Bone marrow (tissue), 2 donors: ENCODE measurements at places on chromosomes 3 and 15.

GRCh38 chr15:67079361-67079760 is 14.0 kb downstream of the SMAD3 start:
- DNase-seq: no peak

DNA sequence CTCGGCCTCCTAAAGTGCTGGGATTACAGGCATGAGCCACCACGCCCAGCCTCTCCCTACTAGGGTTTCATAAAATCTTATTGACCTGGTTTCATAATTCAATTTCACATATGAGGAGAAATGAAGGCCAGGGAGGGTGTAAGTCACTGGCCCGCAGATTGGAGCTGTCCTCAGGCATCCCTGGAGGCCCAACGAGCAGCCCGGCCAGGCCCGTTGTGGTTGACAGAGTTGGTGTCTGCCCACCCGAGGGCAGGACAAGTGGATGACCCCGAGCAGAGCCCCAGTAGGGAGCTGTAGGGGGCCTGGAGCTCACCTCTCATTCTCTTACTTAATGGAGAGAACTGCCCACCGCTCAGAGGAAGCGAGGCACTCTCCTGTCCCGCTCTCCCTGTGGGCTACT is 78.9 kb downstream of the CPN2 start:
- no peak for DNase-seq

GRCh38 chr3:50623840-50624474 is 7.0 kb downstream of the MAPKAPK3 start:
- DNase-seq: no peak

DNA sequence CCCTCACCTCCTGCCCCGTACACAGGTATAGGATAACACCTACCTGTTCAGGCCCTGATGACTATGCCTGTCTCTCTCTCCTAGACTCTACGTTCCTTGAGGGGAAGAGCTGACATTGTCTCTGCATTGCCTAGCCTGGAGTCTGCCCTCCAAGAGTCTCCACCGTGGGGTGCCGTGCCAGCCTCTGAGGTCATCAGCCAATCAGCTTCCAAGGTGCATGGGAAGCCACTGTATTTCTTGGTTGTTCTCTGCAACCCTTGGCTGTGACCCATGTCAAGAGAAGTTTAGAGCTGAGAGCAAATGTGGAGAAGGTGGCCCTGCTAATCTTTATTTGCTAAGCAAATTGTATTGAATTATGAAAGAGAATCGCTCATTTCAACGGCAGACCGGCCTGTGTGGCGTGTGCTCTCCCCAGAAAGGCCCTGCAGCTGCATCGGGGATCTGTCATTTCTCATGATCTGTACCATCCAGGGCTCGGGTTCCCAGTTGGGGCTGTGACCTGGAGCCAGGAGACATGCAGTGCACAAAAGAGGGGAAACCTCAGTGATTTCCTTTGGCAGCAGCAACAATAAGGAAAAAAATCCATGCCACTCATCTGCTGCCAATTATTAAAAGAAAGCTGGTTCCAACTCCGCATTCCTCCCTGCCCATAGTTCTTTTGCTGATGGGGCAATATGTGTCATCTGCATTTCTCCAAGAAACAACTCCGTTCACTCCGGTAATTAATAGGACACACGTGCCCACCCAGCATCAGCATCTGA is 182.2 kb downstream of the MEGF11 start:
- no peak for DNase-seq

- no peak for DNase-seq
Measured at GRCh38 chr3:133295199-133295901, 104.5 kb upstream of the BFSP2 start.

DNA sequence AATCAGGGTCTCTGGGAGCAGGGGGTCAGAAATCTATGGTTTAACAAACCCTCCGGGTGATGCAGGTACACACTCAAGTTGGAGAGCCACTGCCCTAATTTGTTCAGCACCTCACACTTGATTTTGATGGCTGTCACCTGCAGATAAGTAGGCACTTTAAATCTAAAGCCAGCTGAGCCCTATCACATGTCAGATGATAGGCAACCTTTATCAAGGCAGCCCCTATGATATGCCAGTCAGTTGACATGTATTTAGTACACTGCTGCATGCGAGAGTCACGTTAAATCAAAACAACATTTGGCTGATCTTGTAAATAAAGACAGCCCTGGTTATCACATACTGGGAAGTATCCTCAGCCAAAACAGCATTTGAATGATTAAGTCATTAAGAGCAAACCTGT is 104.4 kb upstream of the MCTP2 start:
- DNase-seq: no peak

DNA sequence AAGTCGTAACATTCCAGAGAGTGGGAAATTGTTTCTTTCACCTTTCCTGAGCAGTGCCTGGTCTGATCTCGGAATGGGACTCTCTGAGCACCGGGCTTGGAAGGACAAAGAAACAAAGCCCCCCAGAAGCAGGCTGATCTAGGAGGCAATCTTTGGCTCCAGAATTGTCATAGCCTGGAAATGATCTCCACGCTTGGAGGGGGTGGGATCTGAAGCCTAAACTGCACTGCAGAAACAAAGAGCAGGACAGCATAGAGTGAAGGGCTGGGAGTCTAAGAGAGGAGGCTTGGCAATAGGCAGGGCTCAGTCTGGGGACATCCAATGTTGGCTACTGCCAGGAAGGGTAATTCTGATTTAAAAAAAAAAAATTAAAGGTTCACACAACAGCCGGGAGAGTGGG is 1.9 kb downstream of the CRABP1 start:
- DNase-seq: no peak

- no peak for DNase-seq
Measured at GRCh38 chr3:182735672-182736071, 57.6 kb upstream of the ATP11B start.

GRCh38 chr3:128804811-128805155 is 74.6 kb upstream of the ACAD9 start:
- DNase-seq: no peak

DNA sequence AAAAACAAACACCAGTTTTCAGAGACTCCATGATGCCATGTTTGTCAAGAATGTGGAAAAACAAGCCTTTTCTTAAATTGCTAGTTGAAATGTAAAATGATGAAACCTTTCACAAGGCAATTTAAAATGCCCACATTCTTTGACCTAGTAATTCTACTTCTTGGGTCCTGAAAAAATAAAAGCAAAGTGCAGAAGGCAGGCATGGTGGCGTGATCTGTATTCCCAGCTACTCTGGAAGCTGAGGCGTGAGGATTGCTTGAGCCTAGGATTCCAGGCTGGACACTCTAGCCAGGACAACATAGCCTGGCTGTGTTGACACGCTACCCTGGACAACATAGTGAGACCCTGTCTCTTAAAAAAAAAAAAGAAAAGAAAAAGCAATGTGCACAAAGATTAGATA is 4.3 kb upstream of the MORF4L1 start:
- no peak for DNase-seq

GRCh38 chr15:49675041-49675440 is 54.2 kb downstream of the DTWD1 start:
- DNase-seq: no peak

DNA sequence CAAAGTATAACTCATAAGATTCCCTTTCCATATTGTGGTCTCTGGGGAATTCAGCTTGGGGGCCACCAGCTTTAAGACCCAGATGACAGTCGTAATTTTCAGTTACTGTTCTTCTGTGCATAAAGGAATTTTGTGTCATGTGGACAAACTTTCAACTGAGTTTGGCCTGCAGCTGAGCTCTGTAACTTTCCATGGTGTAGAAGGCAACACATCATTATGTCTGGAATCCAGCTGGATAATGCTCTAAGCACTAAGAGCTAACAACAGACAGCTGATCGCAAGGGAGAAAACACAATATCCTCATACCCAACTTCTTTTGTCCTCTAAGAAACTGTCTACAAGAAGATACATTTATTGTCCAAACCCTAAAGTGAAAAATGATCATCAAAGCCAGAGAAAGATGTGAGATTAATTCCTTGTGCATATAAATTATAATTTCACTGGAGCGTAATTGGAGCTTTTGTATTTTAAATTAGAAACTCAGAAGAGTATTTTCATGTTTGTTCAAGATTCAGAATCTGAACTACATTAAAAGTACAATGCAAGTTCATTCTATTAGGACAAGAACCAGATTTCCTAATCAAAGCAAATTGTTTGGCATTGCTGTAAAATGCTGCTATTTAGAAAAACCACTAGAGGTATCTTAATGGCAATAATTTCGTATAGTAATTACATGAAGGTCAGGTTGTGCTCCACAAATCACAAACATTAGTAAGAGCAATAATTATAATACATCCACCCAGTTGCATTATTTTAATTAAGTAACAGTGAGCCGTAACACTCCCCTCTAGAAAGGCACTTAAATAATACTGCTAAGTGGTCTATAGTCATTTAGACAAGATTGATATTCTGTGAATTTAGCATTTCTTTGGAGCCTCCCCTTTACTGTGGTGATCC is 218.8 kb downstream of the ATP8B4 start:
- no peak for DNase-seq

GRCh38 chr15:52005748-52006701 is 13.0 kb upstream of the MAPK6 start:
- DNase-seq: no peak

DNA sequence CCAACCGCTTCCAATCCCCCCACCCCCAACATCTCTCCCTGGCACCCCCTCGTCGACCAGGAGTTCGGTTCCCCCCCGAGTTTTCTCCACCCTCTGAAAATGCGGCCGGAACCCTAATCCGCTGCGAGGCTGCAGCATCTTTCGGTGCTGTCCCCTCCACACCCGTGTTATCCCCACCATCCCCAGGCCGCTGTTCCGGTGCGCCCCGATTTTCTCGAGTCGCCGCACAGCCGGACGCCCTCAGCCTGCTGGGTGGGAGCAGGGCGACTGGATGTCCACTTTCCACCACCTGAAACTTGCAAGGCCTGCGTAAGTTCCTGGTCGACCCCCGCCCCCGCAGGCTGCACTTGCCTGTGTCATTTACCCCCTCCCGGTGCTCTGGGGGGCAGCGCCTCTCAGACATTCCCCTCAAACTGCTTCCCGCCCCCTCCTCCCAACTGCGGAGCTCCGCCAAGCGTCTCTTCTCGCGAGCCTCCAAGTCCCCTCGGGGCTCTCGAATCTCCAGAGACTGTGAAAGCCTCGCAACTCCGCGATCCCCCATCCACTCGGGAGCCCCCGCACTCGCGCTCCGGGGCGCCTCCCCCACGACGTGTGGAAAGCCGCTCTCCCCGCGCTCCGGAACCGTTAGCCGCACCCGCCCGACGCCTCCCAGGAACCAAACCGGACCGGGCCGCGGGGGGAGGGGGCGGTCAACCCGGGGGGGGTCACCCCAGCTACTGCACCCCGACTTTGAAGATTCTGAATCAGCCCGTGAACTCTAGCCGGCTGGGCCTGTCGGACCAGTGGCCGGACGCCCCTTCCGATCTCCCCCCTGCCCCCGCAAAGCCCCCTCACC is 566 bp downstream of the ETV5 start:
- DNase-seq: no peak

- DNase-seq: no peak
Measured at GRCh38 chr3:158568784-158569183, 2.2 kb upstream of the MLF1 start.

GRCh38 chr3:183438735-183439134 is 10.3 kb upstream of the MCF2L2 start:
- DNase-seq: no peak

- DNase-seq: no peak
Measured at GRCh38 chr3:192917404-192918274, at the start of gene MB21D2. TSS of gene MB21D2 (minus strand) at chr3:192917856. CDS start at chr3:192917840, 16 bp downstream.

DNA sequence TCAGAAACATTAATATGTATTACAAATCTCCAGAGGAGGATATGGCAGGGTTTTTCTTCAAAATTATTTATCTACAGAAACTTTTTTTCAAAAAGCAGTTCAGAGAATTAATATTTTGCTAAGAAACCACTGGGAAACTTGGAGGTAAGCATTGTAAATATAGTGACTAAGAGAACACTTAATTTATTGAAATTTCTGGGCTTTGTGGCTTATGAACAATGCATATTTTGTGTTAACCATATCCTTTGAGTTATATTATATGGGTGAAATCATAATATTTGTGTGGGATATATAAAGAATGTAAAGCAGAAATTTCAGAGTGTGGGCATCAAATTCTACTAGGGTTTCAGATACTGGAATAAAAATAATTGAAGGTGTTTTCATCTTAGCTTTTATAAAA is 1059.2 kb downstream of the ZPLD1 start:
- DNase-seq: no peak

DNA sequence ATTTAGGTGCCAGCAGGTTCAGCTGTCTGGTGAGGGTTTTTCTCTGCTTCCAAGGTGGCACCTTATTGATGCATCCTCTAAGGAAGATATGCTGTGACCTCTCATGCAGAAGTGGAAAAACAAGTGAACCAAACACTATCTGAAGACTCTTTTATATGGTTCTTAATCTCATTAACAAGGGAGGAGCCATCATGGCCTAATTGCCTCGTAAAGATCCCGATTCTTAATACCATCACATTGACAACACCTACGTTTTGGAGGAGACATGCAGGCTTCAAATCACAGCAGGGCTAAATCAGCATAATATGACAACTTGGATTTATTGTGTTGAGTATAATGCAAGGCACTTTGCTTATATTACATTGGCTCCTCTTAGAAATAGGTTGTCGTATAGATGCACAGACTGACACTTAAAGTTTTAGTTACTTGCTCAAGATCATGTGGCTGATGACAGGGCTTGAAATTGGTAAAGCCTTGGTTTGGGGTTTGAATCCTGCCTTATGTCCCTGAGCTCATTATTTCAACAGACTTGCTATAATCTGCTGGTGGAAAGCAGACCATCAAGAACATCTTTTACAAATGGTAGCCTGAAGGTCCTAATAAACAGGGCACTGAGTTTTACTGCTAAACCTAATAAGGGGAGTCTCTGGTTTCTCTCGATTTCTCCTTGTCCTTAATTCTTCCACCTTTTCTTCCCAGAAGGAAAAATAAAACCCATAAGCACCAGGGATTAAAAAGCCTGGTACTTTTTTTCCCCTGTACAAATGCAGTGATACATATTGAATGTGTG is 88.2 kb downstream of the PTPRG start:
- DNase-seq: no peak

GRCh38 chr3:113533534-113533892 is 1.2 kb downstream of the SIDT1 start:
- peak; percentile 3 for DNase-seq

GRCh38 chr15:28876131-28876844 is 9.5 kb upstream of the APBA2 start:
- no peak for DNase-seq

GRCh38 chr3:151394611-151395010 is 10.1 kb upstream of the P2RY12 start:
- no peak for DNase-seq

DNA sequence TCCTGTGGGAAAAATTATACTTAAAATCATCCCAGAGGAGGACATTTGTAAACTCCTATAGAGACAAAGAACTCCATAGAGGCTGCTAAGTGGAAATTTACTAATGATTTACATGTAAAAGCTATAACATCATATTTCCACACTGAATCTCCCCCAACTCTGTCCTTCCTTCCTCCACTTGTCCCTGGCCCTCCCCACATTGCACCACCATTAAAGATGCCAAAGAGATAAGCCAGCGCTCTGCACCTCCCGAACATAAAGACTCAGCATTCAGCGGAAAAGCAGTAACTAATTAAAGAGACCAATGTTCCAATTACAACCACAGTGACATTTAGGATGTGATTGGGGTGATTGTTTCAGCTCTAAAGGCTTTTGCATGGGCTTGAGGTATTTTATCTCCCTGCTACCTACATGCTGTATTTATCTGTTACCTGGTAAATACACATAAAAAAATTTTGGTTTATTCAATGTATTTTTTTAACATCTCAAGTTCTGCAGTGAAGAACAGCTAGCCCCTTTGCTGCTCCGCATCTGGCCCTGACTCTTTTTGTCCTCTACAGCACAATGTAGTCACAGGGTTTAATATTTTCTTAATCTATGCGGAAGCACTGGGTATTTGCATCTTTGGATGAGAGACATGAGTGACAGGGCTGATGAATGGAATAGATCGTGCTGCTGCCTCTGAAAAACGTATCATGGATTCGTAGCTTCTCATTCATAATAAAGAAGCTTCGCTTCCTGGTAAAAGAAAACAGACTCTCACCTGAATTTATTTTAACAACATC is 35.3 kb upstream of the B3GNT5 start:
- DNase-seq: no peak
